ENCODE measurements at places on chromosomes 6 and 20.

DNA sequence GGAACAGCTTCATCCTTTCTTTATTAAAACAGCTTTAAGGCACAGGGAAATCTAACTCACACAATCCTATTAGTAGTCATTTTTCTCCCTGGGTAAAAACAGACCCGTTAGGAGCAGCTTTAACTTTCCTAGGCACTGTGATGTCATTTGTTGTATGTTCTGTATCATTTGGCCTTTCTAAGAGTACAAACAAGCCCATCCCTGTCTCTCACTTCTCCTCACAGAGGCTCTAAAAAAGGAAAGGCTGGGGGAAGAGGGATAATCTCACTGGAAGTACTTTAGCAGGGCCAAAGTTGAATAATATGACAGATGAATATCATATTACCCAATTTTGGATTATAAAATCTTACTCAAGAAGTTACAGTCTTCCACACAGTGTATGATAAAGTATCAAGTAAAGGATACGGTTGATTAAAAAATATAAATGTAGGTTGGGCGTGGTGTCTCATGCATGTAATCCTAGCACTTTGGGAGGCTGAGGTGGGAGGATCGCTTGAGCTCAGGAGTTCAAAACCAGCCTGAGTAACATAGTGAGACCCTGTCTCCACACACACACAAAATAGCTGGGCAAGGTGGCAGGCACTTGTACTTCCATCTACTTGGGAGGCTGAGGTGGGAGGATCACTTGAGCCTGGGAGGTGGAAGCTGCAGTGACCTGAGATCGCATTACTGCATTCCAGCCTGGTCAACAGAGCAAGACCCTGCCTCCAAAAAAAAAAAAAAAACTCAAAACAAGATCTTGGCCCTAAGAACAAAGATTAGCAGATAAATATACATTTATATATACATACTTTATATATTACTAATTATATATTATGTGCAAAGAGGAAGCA, 7.9 kb downstream of the NUDT3 start:
- DNase-seq, result no peak

GRCh38 chr6:170205126-170205525, 85.8 kb downstream of the DLL1 start:
- no peak for DNase-seq

- DNase-seq, result no peak
These were observed 69.6 kb upstream of the HDGFL1 start for GRCh38 chr6:22499815-22500214.

DNA sequence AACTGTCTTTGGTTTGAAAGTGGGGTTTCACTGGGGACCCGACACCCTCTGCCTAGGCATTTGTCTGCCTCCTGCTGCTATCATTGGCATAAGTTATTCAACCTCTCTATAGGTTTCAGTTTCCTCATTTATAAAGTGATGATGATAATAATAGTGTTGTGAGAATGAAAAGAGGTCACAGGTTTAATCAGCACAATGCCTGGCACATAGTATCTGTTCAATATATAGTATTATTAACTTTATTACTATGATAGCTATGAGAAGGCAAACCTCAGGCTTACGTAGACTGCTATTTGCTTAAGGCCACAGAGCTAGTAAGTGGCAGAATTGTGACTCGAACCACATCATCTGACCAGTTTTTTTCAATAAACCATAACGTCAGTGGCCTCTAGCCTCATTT, 256.8 kb downstream of the CDKAL1 start:
- no peak for DNase-seq

- DNase-seq, result no peak
These were observed 78.3 kb downstream of the ATG5 start for GRCh38 chr6:106247293-106247692.

GRCh38 chr6:43016943-43017334, 2.9 kb downstream of the KLHDC3 start:
- no peak for DNase-seq

- no peak for DNase-seq
These were observed 194.6 kb upstream of the ARID1B start for GRCh38 chr6:156582509-156582992.

DNA sequence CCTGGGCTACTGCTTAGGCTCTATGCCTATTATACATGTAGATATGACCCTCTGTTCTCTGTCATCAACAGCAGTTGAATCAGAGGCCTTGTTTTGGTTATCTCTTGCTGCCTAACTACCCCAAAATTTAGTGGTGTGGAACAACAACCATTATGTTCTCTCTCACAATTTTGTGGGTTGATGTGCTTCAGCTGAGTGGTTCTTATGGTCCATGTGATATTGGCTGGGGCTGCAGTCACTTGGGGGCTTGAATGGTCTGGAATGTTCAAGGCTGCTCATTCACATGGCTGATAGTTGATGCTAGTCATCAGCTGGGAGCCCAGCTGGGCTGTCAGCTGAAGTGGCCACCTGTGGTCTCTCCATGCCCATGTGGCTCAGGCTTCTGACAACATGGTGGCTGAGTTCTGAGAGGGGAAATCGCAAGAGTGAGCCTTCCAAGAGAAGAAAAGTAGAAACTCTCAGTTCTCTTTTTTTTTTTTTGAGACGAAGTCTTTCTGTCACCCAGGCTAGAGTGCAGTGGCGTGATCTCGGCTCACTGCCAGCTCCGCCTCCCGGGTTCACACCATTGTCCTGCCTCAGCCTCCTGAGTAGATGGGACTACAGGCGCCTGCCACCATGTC, 47.8 kb downstream of the SHLD1 start:
- DNase-seq, result no peak

DNA sequence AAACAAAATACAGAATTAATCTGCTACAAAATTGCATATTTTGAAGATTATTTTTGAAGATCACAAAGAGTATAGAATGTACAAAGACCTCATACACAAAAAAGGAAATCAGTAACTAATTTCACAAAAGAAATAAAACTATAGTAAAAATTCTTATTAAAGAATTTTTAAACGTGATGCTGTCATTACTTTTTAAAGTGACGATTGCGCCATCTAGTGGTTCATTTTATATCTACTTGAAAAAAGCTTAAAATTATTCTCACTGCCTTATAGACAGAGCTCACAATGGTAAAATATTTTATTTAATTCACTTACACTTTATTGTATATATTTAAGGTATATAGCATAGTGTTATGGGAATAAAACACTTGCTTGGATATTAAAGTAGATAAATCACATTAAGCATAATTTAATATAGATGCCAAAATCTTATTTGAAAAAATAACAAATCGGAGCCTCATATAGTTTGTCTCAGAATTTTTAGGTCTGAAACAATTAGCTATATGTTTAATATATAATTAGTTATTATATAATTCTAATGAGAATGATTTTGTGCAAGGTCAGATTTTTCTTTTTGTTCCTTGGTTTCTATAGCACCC, 128.8 kb downstream of the PHF3 start:
- no peak for DNase-seq

DNA sequence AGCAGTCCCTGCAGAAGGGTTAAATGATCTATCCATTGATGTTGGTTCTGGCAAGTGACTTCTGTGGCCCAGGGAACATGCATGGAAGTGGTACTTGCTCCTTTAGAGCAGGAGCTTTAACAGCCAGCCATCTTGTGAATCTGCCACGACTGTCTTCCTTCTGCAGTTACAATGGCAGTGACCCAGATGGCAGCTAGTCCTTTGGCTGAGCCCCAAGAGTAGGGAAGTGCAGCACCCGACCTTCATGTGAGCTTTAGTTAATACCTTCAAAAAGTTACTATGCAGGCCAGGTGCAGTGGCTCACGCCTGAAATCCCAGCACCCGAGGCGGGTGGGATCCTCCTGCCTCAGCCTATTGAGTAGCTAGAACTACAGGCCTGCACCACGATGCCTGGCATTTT, 66.4 kb downstream of the POPDC3 start:
- DNase-seq, result no peak

DNA sequence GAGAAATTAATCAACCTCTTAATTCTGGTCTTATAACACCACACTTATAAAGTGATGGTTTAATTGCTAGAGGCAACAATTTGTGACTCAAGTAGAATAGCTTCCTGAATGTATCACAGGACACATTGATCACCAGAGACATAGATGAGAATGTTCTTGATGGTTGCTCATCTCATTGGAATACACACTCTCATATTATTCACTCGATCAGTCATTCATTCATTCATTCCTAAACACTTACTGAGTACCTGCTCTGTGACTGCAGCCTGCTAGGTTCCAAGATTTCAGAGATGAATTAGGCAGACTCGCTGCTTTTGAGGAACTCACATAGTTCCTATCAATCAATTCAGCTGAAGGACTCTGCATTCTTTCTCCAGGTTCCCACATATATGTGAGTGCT, 365.1 kb upstream of the SOX4 start:
- DNase-seq, result no peak

- DNase-seq, result no peak
These were observed 52.7 kb upstream of the PTGIS start for GRCh38 chr20:49620364-49621240.

DNA sequence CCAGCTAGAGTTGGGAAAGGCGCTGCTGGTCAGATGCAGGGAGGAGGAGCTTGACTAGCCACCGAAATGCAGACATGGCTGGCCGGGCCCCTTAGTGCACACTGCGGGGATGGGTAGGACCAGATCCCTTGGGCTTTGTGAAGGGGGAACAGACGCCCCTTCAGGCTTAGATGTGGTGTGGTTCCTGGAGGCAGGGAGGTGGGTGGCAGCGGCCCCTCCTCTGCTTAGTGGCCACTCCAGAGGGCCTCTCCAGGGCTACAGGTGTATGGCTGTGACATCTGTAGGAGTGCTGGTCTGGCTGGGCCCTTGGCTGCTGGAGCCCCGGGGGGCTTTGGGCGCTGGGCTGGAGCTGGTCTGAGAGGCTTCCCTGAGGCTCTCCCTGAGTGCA, 5.9 kb downstream of the CCND3 start:
- no peak for DNase-seq

- no peak for DNase-seq
These were observed 2.0 kb downstream of the SMIM29 start for GRCh38 chr6:34246563-34247391.

GRCh38 chr6:158805698-158806377, 13.3 kb downstream of the EZR start:
- DNase-seq, result no peak

DNA sequence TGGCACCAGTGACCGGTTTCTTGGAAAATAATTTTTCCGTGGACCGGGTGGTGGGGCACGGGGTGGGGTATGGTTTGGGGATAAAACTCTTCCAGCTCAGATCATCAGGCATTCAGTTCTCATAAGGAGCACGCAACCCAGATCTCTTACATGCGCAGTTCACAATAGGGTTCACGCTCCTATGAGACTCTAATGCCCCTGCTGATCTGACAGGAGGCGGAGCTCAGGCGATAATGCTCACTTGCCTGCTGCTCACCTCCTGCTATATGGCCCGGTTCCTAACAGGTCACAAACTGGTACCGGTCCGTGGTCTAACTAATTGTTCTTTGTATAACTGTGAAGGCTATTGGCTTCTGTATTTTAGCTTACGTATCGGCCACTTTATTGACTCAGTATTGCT, 51.7 kb downstream of the VSTM2L start:
- DNase-seq, result no peak

DNA sequence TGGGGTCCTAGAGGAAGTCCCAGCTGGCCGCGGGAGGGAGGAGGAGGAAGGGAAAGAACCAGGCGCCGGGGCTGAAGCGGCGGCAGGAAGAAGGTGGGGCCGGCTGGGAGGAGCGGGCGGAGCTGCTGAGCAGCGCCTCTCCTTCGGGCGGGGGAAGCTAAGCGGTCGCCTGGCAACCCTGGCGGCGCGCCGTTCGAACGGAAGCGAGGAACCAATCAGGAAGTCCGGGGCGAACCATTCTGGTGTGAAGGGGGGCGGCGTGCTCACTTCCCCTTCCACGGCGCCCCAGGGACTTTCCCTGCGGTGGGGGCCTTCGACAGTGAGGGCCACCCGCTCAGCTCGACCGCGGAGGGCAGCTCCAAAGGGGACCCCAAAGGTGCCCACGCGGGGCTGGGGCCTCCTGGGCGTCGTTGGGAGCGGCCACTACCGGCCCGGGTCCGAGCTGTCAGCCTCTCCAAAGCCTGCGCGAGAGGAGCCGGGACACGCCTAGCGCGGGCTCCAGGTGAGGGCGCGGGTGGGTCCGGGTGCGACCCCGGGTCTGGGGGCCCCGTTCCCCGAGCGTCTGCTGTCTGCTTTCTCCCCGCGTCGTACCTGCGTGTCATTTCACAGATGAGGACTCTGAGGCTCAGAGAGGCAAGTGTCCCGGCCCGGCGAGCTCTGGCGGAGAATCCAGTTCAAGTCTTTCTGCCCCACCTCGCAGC, at the start of gene FAM110A:
Gene FAM110A, plus strand, starts transcription at position 266 of the 701 bp plus-strand sequence. CDS start 11,090 bp downstream, outside the sequence.
- DNase-seq, result peak; percentile 38

- DNase-seq, result no peak
These were observed 70.2 kb upstream of the TBC1D7 start for GRCh38 chr6:13398421-13398994.

- no peak for DNase-seq
These were observed 29.0 kb downstream of the CD83 start for GRCh38 chr6:14146506-14147096.

- no peak for DNase-seq
These were observed 113.5 kb downstream of the SMOC2 start for GRCh38 chr6:168554472-168554871.

DNA sequence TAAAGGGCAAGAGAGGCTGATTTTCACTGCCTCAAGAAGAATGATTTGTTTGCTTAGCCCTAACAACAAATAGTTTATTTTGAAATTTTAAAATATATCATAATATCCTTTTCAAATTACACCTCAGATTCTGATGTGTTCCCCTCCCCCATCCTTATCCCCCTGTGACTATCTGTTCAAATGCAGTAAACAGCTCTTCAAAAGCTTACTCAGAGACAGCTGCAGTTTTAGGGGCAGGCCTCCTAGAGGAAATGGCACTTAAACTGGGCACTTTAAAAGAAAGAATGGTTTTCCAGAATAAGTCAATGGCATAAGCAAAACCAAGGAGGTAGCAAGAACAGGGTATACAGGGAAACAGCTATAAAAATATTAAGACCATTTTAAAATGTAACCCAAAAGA, 118.6 kb upstream of the UST start:
- no peak for DNase-seq

GRCh38 chr6:52502306-52503029, 74.4 kb downstream of the TRAM2 start:
- DNase-seq, result no peak

DNA sequence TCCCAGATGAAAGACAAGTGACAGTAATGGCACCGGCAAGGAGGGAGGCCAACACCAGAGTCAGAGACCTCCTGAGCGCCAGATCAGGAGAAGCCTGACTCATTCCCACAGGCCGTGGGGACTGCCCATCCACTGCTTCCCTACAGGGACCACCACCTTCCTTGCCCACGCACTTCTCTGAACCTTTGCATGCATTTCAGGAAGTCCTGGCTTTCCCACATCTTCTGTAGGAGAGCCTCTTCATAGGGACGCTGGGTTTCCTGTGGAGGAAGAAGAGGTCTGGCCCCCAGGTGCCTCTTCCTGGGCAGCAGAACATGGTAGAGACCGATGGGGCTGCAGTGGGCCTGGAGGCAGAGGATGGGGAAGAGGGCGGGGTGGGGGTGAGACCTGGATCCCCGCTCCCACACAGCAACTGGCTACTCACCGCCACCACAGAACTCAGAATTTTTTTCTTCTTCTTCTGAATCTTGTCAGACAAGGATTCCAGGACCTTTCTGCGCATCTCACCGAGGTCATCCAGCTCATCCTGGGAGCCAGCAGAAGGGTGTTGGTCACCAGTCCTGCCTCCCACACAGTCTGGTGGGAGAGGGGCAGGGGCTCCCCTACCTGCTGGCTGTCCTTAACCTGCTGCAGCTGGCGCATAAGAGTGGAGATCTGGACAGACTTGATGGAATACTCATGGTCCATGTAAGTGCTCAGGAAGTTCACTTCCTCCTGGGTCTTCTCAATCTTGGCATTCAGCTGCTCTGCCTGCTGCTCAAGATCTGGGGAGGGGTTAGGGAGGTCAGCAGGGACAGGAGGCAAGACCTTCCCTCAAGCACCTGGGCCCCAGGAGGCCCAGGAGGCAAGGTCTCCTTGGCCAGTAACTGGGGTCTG, 13.7 kb downstream of the C20orf96 start:
- DNase-seq, result no peak
